ENCODE measurements at places on chromosomes 12 and 14.

GRCh38 chr12:78645956-78646355 is 218.6 kb upstream of the SYT1 start:
- no peak for DNase-seq
- no peaks in the 10 kb centered on the region for H3K36me3 ChIP-seq
- peaks cover 29% of the 10 kb centered on the region for H3K27me3 ChIP-seq
- H3K27ac ChIP-seq: no peak overlapping the region
- H3K4me3 ChIP-seq: no peak overlapping the region

GRCh38 chr12:62250671-62251608 is 9.3 kb upstream of the USP15 start:
- DNase-seq: no peak
- H3K36me3 ChIP-seq: no peaks in the 10 kb centered on the region
- H3K4me3 ChIP-seq: no peak overlapping the region
- no peaks in the 10 kb centered on the region for H3K27me3 ChIP-seq
- peak overlapping the region; percentile 12 for H3K27ac ChIP-seq

- no peaks in the 10 kb centered on the region for H3K27me3 ChIP-seq
- H3K27ac ChIP-seq: no peak overlapping the region
- DNase-seq: no peak
- no peaks in the 10 kb centered on the region for H3K36me3 ChIP-seq
These were observed 29.0 kb upstream of the LUM start for GRCh38 chr12:91140026-91140931.

DNA sequence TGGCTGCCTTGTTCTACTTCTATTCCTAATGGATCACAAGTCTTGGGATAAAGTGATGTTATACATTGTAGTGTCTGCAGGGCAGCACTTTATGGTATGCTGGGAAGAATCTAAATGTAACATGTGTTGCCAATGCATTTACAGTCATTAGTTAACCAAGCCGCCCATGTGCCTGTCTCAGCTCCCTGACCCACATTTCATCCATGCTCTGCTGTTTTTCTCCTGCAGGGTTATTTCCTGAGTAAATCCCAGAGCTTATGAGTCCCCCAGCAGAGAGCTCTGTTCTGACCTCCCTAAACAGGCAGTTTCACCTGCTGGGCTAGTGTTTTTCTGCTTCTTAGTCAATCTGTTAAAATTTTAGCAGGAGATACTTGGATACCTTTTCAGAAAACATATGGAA is 4.4 kb upstream of the TMTC2 start:
- peak; percentile 33 for DNase-seq
- H3K4me1 ChIP-seq: peaks cover 6% of the 10 kb centered on the region
- H3K36me3 ChIP-seq: no peaks in the 10 kb centered on the region

DNA sequence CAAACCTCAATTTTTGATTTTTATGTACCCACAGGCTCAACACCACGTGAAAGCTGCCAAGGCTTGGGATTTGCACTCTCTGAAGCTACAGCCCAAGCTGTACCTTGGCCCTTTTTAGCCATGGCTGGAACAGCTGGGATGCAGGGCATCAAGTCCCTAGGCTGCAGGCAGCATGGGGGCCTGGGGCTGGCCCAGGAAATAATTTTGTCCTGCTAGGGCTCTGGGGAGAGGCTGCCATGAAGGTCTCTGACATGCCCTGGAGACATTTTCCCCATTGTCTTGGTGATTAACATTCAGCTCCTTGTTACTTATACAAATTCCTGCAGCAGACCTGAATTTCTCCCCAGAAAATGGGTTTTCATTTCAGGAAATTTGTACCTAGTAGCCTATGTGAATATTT is 103.7 kb downstream of the SCAF11 start:
- H3K4me1 ChIP-seq: no peaks in the 10 kb centered on the region
- H3K27me3 ChIP-seq: no peaks in the 10 kb centered on the region
- H3K27ac ChIP-seq: no peak overlapping the region
- H3K36me3 ChIP-seq: peaks cover 13% of the 10 kb centered on the region
- no peak overlapping the region for H3K4me3 ChIP-seq

GRCh38 chr14:72539661-72540315 is 354.1 kb downstream of the DPF3 start:
- no peak for DNase-seq
- H3K27me3 ChIP-seq: no peaks in the 10 kb centered on the region
- H3K36me3 ChIP-seq: no peaks in the 10 kb centered on the region
- H3K4me3 ChIP-seq: no peak overlapping the region
- no peak overlapping the region for H3K27ac ChIP-seq
